Ascending aorta (tissue), 2 donors: ENCODE measurements at places on chromosomes 11 and 22. TPM values are rescaled to one million over a fixed set of nuclear protein-coding genes. Genes with fewer than 3 reads are reported as not detected.

Gene C22orf31
- not detected for total RNA-seq

Gene MMP8
- total RNA-seq: not detected

Gene THY1
- 3.5 TPM for total RNA-seq

DNA sequence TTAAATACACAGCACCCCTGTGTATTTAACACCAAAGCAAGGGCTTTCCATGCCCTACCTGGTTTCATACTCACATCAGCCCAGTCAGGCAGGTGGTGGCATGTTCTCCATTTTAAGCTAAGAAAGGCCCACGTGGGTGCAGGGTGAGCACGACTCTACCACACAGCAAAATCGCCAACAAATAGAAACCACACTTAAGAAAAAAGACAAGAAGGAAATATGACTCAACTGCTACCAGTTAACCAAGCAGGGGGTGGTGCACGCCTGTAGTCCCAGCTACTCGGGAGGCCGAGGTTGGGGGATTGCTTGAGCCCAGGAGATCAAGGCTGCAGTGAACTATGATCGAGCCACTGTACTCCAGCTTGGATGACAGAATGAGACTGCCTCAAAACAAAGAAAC is 35.2 kb upstream of the TFIP11 start:
- H3K4me1 ChIP-seq: peaks cover 3% of the 10 kb centered on the region
- no peak overlapping the region for H3K27ac ChIP-seq
- peaks cover 4% of the 10 kb centered on the region for H3K36me3 ChIP-seq
- H3K4me3 ChIP-seq: no peak overlapping the region
- no peaks in the 10 kb centered on the region for H3K27me3 ChIP-seq

- H3K27ac ChIP-seq: no peak overlapping the region
- H3K4me3 ChIP-seq: no peak overlapping the region
- H3K36me3 ChIP-seq: no peaks in the 10 kb centered on the region
- H3K27me3 ChIP-seq: no peaks in the 10 kb centered on the region
Observed at GRCh38 chr11:32420937-32421901, 14.1 kb downstream of the WT1 start.

GRCh38 chr11:45928535-45929215 is 6.2 kb downstream of the LARGE2 start:
- H3K4me1 ChIP-seq: no peaks in the 10 kb centered on the region
- H3K4me3 ChIP-seq: no peak overlapping the region
- no peaks in the 10 kb centered on the region for H3K27me3 ChIP-seq
- peaks cover 14% of the 10 kb centered on the region for H3K36me3 ChIP-seq
- no peak overlapping the region for H3K27ac ChIP-seq
- DNase-seq: no peak

GRCh38 chr22:44202261-44202789 is 21.6 kb downstream of the PARVG start:
- no peak for DNase-seq
- H3K27me3 ChIP-seq: no peaks in the 10 kb centered on the region
- H3K36me3 ChIP-seq: no peaks in the 10 kb centered on the region
- H3K4me3 ChIP-seq: no peak overlapping the region

DNA sequence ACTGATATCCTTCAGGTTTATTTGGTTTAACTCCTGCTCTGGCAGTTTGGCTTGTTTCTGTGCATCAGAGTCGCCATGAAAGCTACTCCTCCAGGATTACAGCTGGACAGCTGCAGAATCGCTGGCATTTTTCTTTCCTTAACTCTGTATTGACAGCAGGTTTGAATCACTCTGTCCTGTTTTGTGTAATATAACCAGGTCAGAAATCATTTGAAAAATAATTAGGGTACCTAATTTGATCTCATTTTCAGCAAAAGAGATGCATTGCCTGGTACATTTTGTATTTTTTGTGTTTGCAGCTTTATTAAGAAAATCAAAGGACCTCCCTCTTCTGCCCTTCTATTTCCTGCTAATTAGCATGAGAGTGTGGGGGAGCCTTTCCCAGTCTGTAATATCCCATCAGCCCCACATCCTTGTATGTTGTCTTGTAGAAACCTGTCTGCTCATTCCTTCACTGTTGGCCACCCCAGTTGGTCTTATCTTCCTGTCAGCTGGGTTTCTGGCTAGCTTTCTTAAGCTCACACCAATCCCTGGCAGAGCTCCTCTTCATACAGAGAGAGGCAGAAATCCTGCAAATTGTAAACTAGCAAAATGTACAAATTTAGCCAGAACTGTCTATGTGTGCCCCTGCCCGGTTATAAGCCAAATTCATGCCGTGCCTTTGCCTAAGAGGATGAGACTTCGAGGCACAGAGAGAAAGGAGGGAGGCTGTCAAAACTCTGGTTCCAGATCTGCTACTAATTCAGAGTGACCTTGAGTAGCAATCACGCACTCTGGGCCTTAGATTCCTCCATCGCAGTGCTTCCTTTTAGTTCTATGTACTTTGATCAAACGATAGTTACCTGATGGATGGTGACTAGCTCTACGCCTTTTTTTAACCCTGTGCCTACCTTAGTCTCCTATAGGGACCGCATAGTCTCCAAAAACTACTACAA is 200.6 kb downstream of the NAV2 start:
- peak overlapping the region; percentile 7 for H3K27ac ChIP-seq
- no peaks in the 10 kb centered on the region for H3K27me3 ChIP-seq
- no peak overlapping the region for H3K4me3 ChIP-seq
- peaks cover 31% of the 10 kb centered on the region for H3K4me1 ChIP-seq
